ENCODE measurements at places on chromosomes 13 and 19.

- DNase-seq, result no peak
Measured at GRCh38 chr13:59542303-59542702, 621.4 kb downstream of the DIAPH3 start.

GRCh38 chr19:50202962-50203280 is 501 bp upstream of the MYH14 start:
- no peak for DNase-seq

DNA sequence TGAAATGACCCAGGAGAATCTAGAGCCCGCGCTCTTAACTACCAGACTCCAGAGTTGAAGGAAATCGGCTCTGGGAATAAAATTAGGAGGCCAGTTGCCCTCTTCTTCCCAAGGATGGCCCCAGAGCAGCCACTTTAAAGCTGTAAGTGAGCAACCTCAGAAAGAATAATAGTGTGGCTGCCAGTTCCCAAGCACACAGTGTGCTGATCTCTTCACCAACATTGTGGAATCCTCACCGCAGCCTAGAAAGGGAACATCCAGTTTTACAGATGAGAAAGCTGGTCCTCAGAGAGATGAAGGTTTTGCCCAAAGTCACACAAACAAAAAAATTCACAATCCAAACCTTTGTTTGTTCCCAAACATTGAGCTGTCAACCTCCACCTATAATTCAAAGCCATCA is 39.6 kb downstream of the HSPH1 start:
- DNase-seq, result no peak

DNA sequence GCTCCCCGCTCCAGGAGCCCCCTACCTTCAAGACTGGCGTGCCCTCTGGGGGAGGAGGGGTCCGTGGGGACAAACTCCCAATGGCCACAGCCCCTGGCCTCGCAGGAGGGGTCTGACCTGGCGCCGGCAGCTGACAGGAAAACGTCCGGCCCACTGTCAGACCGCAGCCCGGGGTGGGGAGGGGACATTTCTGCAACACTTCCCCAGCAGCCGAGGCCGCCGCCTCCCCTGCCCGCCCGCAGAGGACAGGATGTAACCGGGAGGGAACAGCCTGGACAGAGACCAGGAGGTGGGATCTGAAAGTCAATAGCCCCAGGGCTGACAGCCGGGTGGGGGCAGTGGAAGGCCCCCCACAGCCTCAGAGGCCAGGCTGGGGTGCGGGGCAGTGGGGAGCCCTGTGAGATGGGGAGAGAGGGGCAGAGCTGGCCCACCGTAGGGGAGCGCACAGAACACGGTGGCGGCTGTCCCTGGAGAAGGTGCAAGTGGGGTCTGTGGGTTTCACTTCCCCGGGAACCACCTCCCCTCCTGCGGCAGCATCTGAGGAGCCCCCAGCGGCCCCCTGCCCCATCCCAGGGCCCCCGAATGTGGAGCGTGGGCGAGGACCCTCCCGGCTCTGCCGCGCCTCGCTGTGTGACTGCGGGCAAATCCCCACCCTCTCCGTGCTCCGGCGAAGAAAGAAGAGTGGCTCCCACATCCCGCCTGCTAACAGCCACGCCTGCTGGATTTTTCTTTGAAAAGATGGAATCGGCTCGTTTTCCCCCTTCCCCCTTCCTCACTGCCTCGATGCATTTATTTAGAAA is at the start of gene PEAK3:
Gene PEAK3 (minus strand): TSS at position 114 of the 800 bp plus-strand sequence. CDS start 1,244 bp downstream, outside the sequence.
- peak; percentile 80 for DNase-seq

GRCh38 chr19:46299695-46300094 is 2.9 kb downstream of the HIF3A start:
- no peak for DNase-seq

- peak; percentile 95 for DNase-seq
Measured at GRCh38 chr19:38930776-38931520, at the start of gene MRPS12. Gene MRPS12 (plus strand): TSS chr19:38930944. CDS start chr19:38931295, 351 bp downstream.

- DNase-seq, result no peak
Measured at GRCh38 chr13:38702669-38703068, 15.8 kb downstream of the FREM2 start.

Measured in ascending aorta (tissue), 2 donors.